ENCODE measurements at places on chromosomes 13 and 19.

GRCh38 chr19:17832443-17833208 is 11.3 kb upstream of the INSL3 start:
- no peak for DNase-seq

DNA sequence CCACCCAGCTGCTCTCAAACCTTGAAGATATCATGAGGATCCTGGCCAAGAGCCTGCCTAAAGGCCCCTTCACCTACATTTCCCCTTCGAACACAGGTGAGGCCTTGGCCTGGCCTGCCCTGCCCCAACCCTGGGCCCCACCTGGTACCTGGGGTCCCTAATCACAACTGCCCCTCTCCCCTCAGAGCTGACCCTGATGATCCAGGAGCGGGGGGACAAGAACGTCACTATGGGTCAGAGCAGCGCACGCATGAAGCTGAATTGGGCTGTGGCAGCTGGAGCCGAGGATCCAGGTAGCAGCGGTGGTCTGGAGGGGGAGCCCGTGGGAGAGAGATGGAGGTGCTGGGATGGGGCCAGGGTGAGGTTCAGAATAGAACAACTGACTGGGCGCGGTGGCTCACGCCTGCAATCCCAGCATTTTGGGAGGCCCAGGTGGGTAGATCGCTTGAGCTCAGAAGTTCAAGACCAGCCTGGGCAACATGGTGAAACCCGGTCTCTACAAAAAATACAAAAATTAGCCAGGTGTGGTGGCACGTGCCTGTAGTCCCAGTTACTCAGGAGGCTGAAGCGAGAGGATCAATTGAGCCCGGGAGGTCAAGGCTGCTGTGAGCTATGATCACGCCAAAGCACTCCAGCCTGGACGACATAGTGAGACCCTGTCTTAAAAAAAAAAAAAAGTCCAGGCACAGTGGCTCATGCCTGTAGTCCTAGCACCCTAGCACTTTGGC is 17.5 kb downstream of the DDX39A start:
- no peak for DNase-seq

DNA sequence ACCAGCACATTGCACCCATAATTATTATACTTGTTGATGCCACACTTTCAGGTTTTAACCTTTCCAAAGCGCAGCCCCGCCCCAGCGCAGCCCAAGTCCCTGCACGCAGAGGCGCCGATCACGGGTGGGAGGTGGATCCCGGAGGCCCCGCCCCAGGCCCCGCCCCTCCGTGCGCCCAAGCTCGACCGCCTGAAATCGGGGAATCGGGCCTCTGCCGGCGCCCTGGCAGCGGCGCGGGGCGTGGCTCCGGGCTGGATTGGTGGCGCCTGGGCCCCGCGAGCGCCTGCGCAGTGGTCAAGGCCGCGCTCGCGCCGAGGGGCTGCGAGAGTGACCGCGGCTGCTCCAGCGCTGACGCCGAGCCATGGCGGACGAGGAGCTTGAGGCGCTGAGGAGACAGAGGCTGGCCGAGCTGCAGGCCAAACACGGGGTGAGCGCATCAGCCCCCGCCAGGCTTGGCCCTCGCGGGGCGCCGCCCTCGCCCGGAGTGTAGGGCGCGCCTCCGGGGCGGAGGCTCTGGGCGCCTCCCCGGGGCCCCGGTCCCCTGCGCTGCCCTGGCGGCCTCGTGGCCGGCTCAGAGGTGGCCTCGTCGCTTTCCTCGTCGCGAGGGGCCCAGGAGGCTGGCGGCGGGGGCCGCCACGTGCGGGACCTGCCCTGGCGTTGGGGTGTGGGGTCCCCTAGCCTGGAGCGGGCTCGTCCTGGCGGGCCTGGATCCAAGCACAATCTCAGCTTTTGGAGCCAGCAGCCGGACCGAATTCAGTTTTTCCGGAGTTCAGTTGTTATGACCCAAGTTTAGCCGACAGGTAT is at the start of gene PDCD5:
Gene PDCD5, plus strand, starts transcription at position 290 of the 804 bp plus-strand sequence. Its CDS starts 72 bp downstream, at position 362.
- peak; percentile 96 for DNase-seq

DNA sequence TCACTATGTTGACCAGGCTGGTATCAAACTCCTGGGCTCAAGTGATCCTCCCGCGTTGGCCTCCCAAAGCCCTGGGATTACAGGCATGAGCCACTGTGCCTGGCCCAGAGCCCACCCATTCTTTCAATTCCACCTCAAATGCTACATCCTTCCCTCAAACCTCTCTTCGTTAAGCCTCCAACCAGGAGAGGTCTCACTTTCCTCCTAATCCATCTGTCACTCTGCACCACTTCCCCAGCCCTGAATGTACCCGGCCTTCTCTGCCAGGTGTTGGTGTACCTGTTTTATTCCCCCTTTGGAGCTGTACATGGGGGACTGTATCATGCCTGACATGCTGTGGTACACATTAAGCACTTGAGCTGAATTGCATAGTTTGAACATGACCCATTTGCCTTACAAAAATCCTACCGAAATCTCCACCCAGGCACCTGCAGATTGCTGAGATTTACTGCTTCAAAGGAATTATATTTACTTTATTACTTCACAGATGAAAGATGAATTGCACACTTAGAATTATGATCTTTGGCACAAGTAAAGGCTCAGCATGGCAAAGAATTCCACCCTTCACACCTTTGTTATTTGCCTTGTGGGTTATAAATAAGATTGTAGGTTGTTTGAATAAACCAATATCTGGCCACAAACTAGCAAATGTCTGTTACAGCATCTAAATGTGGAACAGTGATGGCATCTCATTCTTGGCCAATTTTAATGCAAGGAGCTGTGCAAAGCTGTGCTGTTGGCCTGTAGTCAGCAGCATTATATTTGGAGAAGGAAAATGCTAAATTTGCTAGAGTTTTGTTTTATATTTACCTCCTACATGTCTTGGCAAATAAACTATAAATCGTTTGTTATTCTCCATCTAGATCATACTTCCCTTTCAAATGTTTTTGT is 15.6 kb upstream of the WASF3 start:
- no peak for DNase-seq

- DNase-seq, result no peak
Measured at GRCh38 chr19:11452620-11453310, 17.3 kb downstream of the PRKCSH start.

DNA sequence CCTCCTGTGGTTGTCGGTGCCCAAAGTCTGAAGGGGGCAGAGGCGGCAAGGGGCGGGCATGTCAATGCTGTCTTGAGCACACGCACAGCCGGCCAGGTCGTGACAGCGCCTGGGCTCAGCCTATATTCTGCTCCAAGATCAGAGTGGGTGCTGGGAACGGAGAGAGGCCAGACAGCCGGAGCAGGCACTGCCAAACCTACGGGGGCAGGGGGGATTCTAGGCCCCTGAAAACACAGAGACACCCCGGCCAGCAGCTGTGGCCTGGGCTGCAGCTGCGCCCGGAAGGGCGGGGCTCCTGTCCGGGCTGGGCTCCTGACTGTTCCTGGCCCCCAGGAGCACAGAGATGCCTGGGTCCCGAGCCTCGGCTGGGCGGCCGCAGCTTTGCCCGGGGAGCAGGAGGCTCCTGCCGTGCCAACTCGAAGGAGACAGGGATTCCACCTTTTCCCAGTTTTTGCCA is 2662.9 kb upstream of the PCDH20 start:
- no peak for DNase-seq

DNA sequence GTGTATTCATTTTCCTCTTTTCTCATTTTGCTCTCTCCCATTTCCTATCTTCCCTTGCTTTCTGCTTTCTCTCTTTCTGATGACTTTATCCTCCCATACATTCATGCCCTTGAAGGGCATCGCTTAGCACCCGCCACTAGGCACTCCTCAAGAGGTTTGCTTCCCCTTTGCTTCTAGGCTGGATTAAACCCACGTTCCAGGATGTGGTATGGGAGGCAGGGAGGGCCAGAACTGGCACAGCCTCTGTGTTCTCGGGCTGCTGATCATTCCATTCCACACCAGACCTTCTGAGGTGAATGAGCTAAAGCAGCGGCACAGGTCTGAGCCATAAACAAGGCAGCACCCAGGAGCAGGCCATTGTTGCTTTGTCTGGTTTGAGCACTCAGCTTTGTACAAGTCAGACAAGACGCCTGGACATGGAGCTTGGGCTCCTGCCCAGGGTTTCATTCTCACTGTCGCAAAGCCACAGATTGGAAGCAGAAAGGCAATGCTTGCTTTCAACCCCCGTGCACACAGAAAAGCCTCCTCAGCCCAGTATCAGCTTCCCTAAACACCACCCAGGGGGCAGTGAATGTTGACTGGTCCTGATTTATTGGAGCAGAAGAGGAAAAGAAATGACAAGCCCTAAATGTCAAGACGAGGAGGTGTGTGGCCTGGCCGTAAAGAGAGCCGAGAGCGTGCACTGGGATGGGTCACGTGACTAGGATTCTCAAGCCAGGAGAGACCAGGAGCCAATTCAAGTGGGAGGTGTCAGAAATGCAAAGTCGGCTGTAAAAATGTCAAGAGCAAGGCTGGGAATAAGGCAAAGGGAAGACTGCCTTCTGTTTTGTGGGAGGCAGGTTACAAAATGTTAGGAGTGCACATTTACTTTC is 218.0 kb upstream of the SERP2 start:
- DNase-seq, result no peak

DNA sequence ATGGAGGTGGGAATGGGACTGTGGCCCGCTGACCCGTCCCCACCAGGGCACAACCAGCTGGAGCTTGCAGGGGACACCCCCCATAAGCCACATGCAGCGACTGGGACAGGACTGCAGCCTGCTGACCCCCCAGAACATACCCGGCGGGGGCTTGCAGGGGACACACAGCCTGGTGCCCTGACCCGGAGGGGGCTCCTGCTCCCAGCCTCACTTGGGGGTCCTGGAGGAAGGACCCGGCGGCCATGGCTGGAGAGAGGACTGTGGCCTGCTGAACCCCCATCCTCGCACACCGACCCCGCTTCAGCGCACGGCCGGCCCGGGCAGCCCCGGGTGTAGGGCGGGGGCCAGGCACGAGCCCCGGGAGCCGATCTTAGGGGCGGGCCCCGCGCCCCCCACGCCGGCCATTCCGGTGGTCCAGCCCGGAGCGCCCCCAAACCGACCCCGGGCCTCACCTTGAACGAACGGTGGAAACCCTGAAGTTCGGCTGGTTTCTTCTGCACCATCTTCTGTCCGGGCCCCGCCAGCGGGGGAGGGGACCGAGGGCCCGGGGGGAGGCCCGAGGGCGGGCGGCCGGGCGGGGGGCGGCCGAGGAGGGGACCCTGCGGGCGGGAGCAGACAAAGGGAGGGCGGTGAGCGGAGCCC is 574 bp downstream of the MKNK2 start:
- no peak for DNase-seq

- no peak for DNase-seq
Measured at GRCh38 chr13:29991343-29991742, 140.9 kb upstream of the UBL3 start.

- DNase-seq, result no peak
Measured at GRCh38 chr13:35471706-35472322, 4.7 kb downstream of the MAB21L1 start.

- DNase-seq, result no peak
Measured at GRCh38 chr13:98189841-98190505, 12.9 kb upstream of the RNF113B start.

DNA sequence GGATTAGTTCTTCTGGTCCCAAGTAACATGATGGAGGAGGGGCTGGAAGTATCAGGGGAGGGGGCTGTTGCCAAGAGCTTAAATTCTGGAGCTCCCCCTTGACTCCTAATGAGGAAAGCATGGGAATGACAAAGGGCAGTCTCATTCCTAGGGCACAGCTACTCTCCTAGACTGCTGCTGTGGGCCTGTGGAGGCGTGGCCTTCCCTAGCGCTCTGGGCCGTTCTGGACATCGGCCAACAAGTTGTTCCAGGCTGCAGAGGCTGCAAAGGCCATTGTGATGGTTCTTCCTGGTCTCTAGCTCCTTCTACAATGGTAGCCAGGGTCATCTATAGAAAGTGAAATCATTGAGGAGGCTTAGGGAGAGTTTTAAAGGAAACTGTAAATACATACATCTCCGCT is 916.6 kb downstream of the DIAPH3 start:
- DNase-seq, result no peak

- DNase-seq, result no peak
Measured at GRCh38 chr19:4102339-4103079, 21.4 kb downstream of the MAP2K2 start.
